ENCODE measurements at places on chromosomes 13 and 19.

DNA sequence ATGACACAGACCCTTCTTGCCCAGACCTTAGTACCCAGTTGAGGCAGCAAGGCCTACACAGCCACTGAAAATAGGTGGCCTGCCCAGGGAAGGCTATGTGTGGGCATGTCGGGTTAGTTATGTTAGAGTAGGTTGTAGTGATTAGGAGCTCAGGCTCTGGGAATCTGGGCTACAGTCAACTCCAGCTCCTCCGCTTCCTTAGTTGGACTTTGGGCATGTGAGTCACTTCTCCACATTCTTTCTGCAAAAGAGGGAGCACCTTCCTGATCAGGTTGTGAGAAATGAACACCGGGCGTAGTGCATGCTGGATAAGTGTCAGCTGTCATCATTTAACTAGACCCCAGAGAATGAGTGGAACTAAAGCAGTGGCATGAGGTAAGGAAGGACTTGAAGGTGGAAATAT, 64.8 kb downstream of the ARHGAP35 start:
- no peak for DNase-seq

- peak; percentile 91 for DNase-seq
Observed at GRCh38 chr13:106567474-106568298, at the start of gene ARGLU1. ARGLU1 (minus strand) TSS chr13:106568137; CDS start chr13:106567919, 218 bp downstream.

- no peak for DNase-seq
Observed at GRCh38 chr13:37097076-37097475, 8.4 kb downstream of the CSNK1A1L start.

- no peak for DNase-seq
Observed at GRCh38 chr19:6568816-6569215, 22.1 kb downstream of the CD70 start.

- no peak for DNase-seq
Observed at GRCh38 chr13:37944869-37945442, 75.4 kb upstream of the TRPC4 start.

DNA sequence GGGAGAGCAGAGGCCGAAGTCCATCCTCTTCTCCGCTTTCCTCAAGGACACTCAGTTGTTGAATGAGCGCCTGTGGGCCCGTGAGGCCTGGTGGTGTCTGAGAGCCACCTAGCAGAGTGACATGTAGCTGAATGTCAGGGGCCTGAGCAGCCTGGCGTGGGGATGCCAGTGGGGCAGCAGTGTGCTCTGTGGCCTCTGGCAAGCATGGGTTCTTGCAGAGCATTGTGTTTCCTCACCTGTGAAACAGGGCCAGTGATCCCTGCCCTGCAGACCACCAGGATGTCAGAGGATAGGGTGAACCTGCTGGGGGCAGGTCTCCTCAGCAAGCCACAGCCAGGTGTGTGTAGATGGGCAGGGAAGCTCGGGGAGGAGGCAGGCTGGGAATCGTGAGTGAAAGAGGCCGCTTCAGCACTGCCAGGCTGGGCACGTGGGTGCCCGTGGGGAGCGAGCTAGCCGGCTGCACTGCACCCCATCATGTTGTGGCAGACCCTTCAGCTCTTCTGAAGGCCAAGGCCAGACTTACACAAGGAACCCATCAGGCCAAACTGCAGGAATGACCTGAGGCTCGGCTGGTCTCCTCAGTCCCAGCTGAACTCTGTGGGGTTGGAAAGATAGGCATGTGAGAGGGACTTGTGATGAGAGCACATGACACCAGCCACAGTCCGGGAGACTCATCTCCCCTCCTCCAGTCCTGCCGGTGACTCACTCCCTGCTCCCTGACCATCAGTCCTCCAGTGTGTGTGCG, 5.0 kb downstream of the PPP1R37 start:
- DNase-seq, result peak; percentile 81

GRCh38 chr13:20190481-20191310, 2.0 kb downstream of the GJB2 start:
- no peak for DNase-seq

GRCh38 chr13:111919286-111919685, 147.7 kb upstream of the SOX1 start:
- no peak for DNase-seq

DNA sequence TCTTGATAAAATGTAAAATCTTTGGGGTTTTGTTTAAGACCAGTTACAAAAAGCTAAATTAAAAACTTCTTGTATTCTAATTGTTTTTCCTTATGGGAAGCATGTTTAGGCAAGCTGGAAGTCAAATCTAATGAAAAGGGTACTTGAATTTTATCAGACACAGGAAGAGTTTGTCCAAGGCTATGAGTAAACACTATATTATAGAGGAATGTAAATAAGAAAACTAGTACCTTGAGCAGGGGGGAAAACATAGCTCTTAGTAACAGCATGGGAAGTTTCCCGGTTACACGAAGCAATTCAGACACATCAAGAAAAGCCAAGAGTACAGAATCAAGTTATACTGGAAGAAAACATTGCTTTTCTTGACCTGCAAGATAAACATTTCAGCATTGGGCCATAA, 19.8 kb upstream of the ZNF780A start:
- no peak for DNase-seq

- no peak for DNase-seq
Observed at GRCh38 chr19:31145007-31145406, 204.2 kb downstream of the TSHZ3 start.

DNA sequence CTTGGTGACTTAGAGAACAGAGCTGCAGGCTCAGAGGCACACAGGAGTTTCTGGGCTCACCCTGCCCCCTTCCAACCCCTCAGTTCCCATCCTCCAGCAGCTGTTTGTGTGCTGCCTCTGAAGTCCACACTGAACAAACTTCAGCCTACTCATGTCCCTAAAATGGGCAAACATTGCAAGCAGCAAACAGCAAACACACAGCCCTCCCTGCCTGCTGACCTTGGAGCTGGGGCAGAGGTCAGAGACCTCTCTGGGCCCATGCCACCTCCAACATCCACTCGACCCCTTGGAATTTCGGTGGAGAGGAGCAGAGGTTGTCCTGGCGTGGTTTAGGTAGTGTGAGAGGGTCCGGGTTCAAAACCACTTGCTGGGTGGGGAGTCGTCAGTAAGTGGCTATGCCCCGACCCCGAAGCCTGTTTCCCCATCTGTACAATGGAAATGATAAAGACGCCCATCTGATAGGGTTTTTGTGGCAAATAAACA, 9.9 kb downstream of the APOC1 start:
- no peak for DNase-seq

DNA sequence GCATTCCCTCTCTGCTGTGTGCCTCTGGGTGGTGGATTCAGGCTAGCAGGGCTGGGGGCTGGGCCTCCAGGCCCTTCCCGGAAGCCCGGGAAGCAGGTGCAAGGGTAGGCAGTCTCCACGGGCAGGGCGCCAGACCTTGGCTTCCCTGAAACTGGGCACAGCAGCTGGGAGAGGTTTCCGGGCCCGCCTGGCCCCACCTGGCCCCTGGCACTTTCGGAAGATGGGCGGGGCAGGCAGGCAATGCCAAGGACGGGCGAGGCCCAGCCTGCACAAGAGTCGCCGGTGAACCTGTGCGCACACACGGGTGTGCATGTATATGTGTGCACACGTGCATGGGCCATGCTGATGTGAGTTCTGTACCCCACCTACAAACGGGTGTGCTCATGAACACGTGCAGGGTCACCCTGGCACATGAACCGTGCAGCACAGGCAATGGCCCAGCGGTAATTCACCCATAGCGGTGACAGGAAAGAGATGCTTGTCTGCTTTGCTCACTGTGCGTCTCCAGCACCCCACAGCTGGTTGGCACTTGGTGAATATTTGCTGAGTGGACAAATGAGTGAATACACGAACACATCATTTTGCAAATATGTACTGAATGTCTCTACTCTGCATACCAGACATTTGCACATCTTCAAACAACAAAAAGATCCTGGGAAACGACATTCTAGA, 15.3 kb downstream of the GADD45B start:
- DNase-seq, result no peak

DNA sequence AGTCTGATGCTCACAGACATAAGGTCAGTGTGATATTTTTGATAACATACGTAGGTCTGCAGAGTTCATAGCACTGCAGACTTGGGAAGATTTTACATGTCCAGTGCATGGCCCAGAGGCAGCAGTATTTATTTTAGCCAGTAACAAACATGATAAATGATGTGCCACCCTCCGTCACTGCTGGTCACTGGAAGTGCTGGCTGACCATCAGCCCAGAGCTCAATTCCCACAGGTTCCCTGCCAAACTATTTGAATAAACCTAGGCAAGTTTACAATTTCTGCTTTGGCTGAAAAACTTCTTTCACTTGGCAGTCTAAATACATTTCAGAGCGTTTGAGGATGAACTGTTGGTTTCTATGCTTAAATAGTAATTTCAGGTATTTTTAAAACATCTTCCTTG, 135.5 kb upstream of the EDNRB start:
- DNase-seq, result peak; percentile 64

GRCh38 chr19:49793561-49793840, 19.6 kb downstream of the FUZ start:
- no peak for DNase-seq

- no peak for DNase-seq
Observed at GRCh38 chr19:29293292-29293691, 80.3 kb upstream of the UQCRFS1 start.

DNA sequence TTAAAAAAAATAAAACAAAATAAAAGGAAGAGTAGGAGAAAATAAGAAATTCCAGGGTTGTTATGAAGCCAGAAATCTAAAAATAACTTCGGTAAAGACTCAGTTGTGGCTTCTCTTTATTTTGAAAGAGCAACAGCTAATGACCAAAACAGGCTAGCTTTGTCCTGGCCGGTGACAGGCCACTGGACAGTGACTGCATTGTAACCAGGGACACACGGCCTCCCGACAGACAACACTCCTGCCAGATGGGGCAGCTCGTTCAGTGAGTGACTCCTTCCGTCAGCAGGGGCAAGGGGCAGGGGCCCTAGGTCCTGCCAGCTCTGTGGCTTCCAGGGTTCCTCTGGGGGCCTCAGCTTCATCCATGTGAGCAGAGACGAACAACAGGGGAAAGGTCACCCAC, 173.4 kb downstream of the KATNAL1 start:
- peak; percentile 57 for DNase-seq

- no peak for DNase-seq
Observed at GRCh38 chr13:42396501-42396900, 124.5 kb downstream of the AKAP11 start.

DNA sequence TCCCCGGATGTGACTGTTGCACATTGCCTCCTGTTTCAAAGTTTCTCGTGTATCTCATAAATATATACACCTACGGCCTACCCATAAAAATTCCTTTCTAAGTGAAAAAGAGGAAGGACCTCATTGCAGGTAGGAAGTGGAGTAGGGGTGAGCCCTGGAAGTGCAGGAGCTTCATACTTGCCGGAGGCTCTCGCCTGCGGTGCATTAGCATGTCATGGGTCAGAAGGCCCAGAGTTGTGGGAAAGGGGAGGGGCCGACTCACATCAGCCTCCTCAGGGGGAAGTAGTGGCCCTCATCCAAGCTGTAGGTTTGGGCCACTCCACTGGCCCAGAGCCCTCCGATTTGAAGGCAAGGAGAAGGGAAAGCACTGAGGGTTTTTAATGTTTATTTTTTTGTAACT, 26.0 kb upstream of the IRS2 start:
- no peak for DNase-seq
